AG08396 (cell line): ENCODE measurements at places on chromosomes 2 and 18.

GRCh38 chr18:28716338-28716737, 539.4 kb upstream of the CDH2 start:
- no peak for DNase-seq

DNA sequence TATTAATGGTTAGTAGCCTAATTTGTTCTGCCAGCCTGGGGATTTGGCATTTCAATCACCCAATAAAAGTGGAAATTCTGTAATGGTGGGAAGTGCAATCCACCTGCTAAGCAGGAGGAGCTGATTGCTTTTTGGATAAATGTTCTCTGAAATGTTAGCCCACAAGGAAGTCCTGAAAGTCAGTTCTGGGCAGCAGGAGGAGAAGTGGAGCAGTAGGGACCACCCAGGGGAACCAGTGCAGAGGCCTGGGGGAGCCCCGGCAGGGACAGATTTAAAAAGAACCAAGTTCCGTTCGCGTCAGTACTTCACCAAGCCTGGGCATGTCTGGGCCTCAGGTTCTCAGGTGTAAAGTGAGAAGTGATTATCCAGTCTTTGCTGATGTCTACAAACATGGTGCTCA, 248.5 kb upstream of the RAB6C start:
- DNase-seq, result no peak

DNA sequence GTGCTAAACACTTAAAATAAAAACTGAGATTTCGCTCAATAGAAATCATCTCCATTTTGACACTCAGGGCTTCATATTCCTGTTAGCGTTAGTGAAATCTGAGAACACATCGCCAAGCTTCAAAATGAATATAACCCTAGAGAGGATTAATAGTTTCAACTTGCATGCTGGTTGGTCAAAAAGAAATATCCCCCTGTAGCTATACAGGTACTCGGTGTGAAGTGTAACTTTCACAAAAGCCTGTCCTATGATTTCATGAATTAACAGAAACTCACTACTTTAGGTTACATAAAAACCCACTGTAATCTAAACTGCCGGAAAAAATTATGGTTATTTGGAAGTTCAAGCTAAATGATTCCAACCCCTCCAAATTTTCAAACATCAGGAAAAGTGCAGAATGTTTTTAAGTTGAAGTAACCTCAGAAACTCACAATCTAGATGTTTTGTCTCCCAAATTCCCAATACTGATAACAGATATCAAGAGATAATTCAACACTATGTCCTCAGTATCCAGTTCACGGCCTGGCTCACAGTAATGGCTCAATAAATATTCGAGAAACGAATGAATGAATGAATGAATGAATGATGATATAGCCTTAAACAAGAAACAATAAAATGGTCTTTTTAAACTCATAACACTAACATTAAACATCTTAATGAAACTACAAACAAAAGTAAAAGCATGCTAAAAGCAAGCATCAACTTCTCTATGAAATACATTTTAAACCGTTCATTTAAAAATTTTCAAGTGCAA, 2.5 kb downstream of the TLK1 start:
- no peak for DNase-seq

DNA sequence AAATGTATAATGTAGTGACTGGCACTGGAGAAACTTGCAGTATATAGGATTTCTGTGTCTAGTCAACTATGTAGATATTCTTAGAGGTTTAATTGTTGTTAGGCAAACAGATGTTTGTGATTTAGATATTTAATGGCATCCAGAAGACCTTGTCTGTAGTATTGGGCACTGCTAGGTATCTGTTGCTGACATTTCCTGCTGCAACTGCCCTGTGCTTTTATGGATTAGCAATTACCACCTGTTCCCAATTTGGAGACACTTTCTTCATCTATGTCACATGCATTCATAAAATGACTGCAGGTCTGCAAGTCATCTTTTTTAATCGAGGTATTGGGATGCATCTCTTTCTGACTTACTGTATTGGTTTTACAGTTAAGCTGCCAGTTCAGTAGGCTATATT, 71.3 kb downstream of the ITGA4 start:
- DNase-seq, result no peak

DNA sequence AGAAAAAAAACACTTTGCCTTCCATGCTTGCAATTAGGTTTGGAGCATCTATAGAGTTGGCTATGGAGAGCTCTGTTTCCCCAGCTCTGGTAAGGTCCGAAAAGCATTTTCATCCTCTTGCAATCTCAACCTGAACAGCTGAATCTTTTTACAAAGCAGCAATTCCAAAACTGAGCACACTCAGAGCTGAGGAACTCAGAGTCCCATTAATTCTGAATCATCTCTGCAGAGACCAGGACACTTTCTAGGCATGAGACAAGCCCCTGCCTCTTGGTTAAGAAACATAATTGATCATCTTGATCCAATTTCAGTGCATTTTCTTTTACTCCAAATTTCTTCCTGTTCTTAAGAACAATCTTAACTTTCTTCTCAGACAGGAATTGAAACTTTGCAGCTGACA, 4.2 kb downstream of the CNGA3 start:
- DNase-seq, result no peak

DNA sequence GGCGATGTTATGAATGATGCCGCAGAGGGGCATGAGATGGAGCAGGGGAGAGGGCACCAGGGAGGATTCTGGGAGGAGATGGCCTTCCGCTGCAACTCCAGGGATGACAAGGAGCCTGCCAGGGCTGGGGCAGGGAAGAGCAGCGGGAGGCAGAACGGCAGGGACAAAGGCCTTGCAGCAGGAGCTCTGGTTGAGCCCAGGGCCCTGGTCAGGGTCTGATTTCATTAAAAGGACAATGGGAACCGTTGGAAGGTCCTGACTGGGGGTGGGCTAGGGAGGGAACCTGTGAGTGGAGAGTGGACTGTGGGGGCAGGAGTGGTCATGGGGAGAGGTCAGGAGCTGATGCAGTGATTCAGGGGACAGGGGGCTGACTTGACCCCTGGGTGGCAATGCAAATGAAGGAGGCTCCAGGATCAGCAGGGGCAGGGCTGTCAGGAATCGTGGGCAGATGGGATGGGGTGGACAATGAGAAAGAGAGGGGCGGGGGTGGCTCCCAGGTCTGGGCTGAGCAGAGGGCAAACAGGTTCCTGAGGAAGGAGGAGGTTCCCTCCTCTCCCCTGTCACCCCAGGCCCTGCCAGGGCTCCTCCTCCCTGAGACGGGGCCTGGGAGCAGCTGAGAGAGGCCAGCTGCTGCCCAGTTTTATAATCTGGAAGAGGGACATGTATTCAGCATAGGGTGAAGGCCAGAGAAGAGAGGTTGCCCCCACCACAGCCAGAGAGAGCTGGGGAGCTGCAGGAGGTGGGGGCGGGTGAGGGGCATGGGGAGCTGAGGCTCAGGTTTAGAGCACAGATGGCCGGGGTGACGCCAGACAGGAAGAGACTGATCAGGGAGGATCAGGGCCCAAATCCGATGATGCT, 7.3 kb upstream of the DUSP2 start:
- no peak for DNase-seq

- no peak for DNase-seq
Observed at GRCh38 chr18:23541349-23542093, 38.2 kb downstream of the RMC1 start.

DNA sequence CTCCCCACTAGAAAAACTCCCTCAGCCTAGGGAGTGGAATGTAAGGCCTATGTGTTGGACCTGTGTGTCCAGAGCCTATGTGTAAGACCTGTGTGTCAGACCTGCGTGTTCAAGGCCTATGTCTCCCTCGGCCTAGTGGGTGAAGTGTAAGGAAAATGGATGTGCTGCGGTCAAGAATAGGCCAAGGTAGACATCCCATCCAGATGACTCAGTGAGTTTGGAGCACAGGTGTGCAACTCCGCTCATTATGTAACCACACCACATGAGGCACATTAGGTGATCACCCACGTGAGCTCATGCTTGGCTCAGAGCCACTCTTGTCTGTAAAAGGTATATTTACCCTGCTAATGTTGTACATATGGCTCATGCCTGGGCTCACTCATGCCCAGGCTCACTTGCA, 565.3 kb upstream of the CRIM1 start:
- no peak for DNase-seq

GRCh38 chr18:76385681-76385975, 109.4 kb downstream of the ZNF516 start:
- DNase-seq, result no peak

- DNase-seq, result peak; percentile 14
Observed at GRCh38 chr18:35132021-35132902, 91.0 kb downstream of the MAPRE2 start.

DNA sequence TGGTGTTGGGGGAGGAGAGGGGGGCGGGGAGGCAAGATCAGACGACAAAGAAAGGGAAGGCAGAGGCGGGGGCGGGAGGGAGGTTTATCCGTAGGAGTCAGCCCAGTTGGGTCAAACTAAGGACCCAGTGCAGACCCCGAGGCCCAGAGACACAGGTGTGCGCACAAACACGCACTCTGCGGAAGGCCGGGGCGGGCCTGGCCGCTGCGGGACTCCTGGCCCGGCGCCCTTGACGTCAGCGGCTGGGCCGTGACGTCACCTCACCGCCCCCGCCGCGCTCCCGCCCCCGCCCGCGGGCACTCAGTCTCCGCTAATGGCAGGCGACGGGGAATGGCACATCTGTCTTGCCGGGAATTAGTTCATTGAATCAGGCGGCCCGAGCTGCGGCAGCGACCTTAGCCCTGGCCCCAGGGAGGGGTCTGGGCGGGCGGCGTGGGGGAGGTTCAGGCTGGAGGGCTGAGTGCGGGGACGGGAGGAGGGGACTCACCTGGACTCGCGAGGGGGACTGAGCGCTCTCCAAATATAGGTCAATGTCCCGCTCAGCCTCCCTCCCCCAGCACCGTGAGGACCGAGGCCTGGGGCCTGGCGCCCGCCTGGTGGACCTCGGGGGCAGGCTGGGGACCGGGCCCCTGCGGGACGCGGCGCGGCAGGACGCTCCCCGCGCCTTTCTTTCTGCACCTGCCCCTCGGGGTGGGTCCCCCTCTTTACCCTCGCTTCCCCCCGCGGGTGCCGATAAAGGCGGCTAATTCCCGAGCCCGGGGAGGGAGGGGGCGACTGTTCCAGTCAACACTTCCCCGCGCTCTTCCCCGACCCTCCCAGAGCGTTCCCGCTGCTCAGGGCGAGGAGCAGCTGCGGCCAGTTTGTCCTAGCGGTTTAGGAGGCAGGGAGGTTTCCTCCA, 15.5 kb upstream of the ECEL1 start:
- peak; percentile 62 for DNase-seq

- DNase-seq, result no peak
Observed at GRCh38 chr18:67919316-67919715, 402.8 kb upstream of the DSEL start.

- DNase-seq, result no peak
Observed at GRCh38 chr2:195352581-195352980, 304.4 kb upstream of the SLC39A10 start.

DNA sequence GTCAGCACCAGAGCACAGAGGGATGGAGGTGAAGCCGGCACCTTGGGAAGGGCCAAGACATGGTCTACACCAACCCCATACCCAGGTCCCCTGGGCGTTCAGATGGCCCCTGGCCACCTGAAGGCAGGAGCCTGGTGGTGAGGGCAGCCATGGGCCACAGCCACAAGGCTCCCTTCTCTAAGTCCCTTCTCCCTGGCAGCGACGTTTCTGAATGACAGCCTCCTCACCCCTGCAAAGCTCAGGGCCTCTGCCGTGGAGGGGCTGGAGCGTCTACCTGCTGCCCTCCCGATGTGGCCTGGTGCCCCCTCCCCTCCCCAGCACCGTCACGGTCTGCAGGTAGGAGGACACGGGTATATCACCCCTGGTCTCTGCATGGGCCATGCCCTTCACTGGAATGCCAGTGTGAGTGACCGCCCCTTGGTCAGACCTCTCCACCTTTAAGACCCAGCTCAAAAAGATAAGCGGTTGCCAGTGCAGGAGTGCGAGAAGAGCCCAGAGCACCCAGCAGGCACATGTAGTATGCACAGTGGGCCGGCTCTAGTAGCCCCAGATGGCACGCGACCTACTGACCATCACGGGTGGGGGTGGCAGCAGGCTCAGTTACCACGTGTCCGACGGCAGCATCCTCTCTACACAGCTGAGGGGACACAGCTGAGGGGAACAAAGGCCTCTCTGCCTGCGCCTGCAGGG, 46.6 kb downstream of the HS6ST1 start:
- DNase-seq, result no peak

DNA sequence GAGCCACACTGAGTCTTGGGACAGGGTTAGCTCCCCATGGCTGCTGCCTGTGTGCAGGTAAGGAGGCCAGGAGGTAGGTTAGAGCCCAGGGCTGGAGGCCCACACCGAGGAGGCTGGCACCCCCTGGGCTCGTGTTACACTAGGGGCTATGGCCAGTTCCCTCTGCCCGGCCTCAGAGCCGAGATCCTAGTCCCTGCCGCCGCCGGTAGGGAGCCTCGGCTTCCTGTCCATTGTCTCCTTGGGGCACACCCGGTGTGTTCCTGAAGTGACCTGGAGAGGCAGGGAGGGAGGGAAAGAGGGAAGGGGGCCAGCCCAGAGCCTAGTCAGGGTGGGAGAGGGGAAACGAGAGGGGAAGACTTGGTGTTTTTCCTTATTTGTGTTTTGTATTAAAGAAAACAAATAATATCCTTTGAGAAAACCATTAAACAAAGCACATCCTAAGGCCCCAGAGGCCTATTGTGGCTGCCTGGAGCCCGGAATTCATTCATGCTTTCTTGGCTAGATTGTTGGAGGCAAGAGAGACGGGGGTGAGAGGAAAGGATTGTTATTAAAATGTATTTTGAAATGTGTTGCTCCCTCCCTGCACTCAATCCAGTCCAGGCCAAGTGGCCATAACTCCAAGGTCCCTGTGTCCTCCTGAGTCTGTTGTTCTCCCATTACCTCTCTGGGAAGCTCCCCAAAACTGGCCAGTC, 170.7 kb downstream of the CTIF start:
- DNase-seq, result no peak

- no peak for DNase-seq
Observed at GRCh38 chr2:7666596-7667259, 749.5 kb downstream of the RNF144A start.
